AG08395 (cell line): ENCODE measurements at places on chromosomes 6 and 20.

DNA sequence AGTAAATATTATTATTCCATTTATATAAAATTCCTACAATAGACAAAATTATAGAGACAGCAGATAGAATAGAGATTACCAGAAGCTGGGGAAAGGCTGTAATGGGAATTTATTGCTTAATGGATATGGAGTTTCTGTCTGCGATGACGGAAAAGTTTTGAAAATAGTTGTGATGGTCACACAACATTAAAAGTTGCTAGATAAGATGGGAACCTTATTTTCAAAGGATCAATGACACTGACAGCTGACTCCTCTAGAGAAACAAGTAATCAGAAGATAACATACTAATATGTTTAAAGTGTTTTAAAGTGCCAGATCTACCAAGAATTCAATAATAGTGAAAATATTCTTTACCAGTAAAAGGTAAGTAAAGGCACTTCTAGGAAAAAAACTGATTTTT is 236.3 kb downstream of the HIVEP2 start:
- DNase-seq, result no peak

- peak; percentile 78 for DNase-seq
Observed at GRCh38 chr6:3456898-3457709, at the start of gene SLC22A23. SLC22A23 (minus strand) TSS chr6:3457050; CDS start chr6:3456559, 491 bp downstream.

- no peak for DNase-seq
Observed at GRCh38 chr6:39926668-39927067, 7.6 kb downstream of the MOCS1 start.

- DNase-seq, result no peak
Observed at GRCh38 chr6:68186870-68187269, 448.2 kb upstream of the ADGRB3 start.

DNA sequence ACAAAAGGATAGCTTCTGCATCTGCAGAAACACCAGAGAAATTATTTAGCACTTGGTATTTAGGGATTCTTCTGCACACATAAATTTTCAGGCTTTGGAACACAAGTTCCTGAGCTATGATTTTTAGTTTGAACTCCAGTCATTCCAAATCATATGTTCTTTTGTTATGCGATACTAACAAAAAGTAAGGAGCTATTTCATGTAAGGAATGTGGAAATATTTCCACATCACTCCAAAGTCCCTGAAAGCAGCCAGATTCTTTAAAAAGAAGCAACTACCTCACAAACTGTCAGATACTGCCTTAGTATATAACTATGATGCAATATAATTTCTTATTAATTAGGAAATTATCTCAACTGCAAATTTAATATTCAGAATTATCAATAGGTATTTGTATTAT is 106.9 kb downstream of the RNGTT start:
- no peak for DNase-seq

DNA sequence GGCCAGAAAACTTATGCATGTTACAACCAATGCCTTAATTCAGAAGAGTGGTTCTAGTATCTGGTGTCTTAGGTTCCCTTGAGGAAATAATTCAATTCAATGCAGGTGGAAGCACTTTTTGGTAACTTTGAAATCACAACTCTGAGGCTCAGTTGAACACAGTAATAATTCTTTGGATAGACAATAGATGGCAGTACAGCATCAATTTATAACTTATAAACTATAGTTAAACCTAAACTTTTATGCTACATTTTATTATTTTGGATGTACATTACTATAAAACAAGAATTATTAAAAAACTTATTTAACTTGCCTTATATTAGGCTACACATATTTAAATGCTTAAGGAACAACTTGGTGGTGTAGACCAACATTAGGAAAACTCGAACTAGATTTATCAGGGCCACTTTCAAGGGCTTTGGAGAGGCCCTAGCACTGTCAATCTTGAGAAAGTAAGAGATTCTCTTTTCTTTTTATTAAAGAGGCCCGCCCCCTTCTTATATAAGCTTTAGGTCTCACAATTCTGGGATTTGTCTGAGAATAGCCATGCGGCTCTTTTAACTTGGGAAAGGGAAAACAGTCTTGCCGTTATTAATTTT is 85.9 kb downstream of the CRYBG1 start:
- peak; percentile 33 for DNase-seq

DNA sequence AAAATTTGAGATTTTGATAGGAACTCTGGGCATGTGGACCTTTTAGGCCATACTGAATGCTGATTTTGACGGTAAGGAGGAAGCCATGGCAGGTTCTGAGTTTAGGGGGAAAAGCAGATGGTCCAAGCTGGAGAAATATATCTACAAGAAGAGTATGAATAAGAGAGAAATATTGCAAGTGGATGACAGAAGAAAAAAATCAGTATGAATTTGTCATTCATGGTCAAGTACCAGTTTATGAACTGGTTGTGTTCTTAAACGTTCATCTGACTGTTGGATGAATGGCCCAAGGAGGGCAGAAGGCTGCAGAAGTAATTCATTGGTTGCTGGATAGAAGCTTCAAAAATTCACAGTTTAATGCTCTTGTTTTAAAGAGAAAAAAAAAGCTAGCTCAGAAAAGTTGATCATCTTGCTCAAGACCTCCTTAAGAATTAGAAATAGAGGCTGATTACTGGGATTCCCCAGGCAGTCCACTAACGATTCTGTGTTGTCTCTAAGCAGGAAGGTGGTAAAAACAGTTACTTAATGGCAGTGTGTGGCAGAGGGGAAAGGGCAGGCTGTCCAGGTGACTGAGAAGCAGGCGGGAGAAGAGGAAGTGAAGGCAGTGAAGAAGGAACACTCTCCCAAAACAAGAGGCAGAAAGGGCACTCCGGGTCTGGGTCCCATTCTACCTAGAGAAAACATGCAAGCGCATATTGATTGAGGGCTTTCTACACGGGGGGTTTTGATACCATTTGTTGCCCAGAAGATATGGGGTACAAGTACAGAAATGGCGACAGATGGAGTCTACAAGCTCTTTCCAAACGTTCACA is 2.0 kb upstream of the DUSP22 start:
- DNase-seq, result no peak

GRCh38 chr20:17936761-17937732 is 31.5 kb downstream of the SNX5 start:
- peak; percentile 72 for DNase-seq
